ENCODE measurements at places on chromosomes 5 and 9. TPM values are rescaled to one million over a fixed set of nuclear protein-coding genes. Genes with fewer than 3 reads are reported as not detected.

Gene ZBED3
- total RNA-seq = 3.5 TPM

Gene HAUS6
- total RNA-seq = 15.3 TPM

GRCh38 chr5:42951293-42951840, 88.8 kb downstream of the ANXA2R start:
- peak overlapping the region; percentile 98 for H3K27ac ChIP-seq
- H3K4me3 ChIP-seq = peak overlapping the region; percentile 94
- peaks cover 33% of the 10 kb centered on the region for H3K4me1 ChIP-seq
- DNase-seq = peak; percentile 62

- H3K27me3 ChIP-seq = peaks cover 2% of the 10 kb centered on the region
- DNase-seq = no peak
- H3K4me3 ChIP-seq = no peak overlapping the region
- H3K4me1 ChIP-seq = peaks cover 35% of the 10 kb centered on the region
These were observed 10.6 kb upstream of the HMHB1 start for GRCh38 chr5:143801252-143801939.

GRCh38 chr5:36442352-36442751, 140.7 kb upstream of the RANBP3L start:
- H3K27ac ChIP-seq = no peak overlapping the region
- no peak overlapping the region for H3K4me3 ChIP-seq
- H3K27me3 ChIP-seq = peaks cover 3% of the 10 kb centered on the region
- no peaks in the 10 kb centered on the region for H3K4me1 ChIP-seq
- DNase-seq = no peak
- H3K36me3 ChIP-seq = no peaks in the 10 kb centered on the region

Gene MLANA
- not detected for total RNA-seq

Gene G3BP1
- total RNA-seq = 227 TPM

DNA sequence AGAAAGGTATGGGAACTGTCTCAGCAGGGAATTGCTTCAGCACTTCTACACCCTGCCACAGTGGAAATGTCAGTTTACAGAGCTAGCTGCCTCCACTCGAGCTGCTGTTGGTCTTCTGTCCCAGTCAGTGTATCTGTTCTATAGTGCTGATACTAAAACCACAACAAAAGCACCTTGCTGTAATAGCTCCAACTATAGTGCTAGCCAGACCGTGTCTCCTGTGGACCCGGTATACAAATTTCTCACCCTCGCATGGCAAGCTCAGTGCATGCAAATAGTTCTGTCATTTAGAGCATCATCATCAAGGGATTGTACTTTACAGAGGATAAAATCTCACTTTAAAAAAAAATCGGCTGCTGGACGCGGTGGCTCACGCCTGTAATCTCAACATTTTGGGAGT, 51.5 kb upstream of the IQGAP2 start:
- H3K4me3 ChIP-seq = peak overlapping the region; percentile 35
- H3K27me3 ChIP-seq = peaks cover 3% of the 10 kb centered on the region
- peaks cover 24% of the 10 kb centered on the region for H3K4me1 ChIP-seq
- H3K36me3 ChIP-seq = no peaks in the 10 kb centered on the region
- H3K27ac ChIP-seq = peak overlapping the region; percentile 66
- DNase-seq = peak; percentile 16

Gene ZNF618
- 0.67 TPM for total RNA-seq

- peaks cover 59% of the 10 kb centered on the region for H3K4me1 ChIP-seq
- H3K36me3 ChIP-seq = peaks cover 41% of the 10 kb centered on the region
- no peak overlapping the region for H3K4me3 ChIP-seq
- no peaks in the 10 kb centered on the region for H3K27me3 ChIP-seq
- no peak overlapping the region for H3K27ac ChIP-seq
These were observed 83.8 kb downstream of the SEMA4D start for GRCh38 chr9:89413963-89414638.

GRCh38 chr5:39315995-39316394, 48.3 kb downstream of the C9 start:
- H3K27me3 ChIP-seq = peaks cover 13% of the 10 kb centered on the region
- no peaks in the 10 kb centered on the region for H3K36me3 ChIP-seq
- no peak overlapping the region for H3K4me3 ChIP-seq
- DNase-seq = no peak
- H3K4me1 ChIP-seq = no peaks in the 10 kb centered on the region
- no peak overlapping the region for H3K27ac ChIP-seq

GRCh38 chr5:97529354-97529985, 346.4 kb upstream of the RIOK2 start:
- H3K27me3 ChIP-seq = no peaks in the 10 kb centered on the region
- H3K36me3 ChIP-seq = no peaks in the 10 kb centered on the region
- no peaks in the 10 kb centered on the region for H3K4me1 ChIP-seq
- DNase-seq = no peak

DNA sequence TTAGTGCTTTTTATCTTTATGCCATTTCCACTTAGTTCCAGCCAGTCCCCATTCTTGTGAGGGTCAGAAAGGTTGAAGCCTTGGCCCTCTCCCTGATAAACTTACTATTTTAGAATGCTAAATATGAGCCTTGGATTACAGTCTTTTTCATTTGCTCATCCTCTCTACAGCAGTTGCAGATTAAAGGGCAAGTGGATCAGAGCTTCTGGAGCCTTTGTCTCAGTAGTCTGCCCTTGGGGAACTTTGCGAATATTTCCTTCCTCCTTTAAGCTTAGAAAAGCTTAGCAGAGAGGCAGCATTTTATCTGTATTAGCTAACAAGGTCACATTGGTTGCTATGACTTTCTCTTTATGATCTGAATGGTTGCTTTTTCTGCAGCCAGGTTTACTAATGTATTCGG, 11.5 kb downstream of the FSD1L start:
- peaks cover 11% of the 10 kb centered on the region for H3K36me3 ChIP-seq
- DNase-seq = no peak
- H3K4me3 ChIP-seq = no peak overlapping the region
- H3K27ac ChIP-seq = no peak overlapping the region
- no peaks in the 10 kb centered on the region for H3K27me3 ChIP-seq

- no peaks in the 10 kb centered on the region for H3K4me1 ChIP-seq
- H3K27me3 ChIP-seq = no peaks in the 10 kb centered on the region
- H3K4me3 ChIP-seq = no peak overlapping the region
- DNase-seq = no peak
- no peak overlapping the region for H3K27ac ChIP-seq
These were observed 254.4 kb downstream of the NDUFS4 start for GRCh38 chr5:53814819-53815218.

GRCh38 chr9:128218172-128218517, 15.0 kb downstream of the DNM1 start:
- H3K36me3 ChIP-seq = no peaks in the 10 kb centered on the region
- peak overlapping the region; percentile 81 for H3K4me3 ChIP-seq
- H3K27me3 ChIP-seq = peaks cover 5% of the 10 kb centered on the region
- DNase-seq = no peak
- H3K27ac ChIP-seq = no peak overlapping the region

DNA sequence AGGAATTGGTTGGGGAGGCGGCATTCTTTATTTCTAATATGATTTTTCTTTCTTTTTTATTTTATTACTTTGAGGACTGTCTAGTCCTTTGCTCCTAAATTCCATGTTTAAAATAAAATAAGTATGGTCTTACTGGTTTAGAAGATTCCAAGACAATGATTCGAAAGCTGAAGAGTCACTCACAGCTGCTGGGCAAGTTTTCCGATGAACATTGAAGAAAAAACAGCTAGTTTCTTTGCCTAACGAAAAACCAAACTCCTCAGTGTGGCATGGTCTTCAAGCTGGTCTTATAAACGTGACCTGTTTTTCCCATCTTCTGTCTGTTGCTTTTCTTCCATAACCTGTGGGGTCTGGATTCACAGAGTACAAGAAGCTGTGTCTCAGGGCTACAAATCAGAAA, 25.1 kb downstream of the ZNF474 start:
- H3K36me3 ChIP-seq = no peaks in the 10 kb centered on the region
- DNase-seq = no peak
- H3K27ac ChIP-seq = no peak overlapping the region
- H3K4me1 ChIP-seq = no peaks in the 10 kb centered on the region

DNA sequence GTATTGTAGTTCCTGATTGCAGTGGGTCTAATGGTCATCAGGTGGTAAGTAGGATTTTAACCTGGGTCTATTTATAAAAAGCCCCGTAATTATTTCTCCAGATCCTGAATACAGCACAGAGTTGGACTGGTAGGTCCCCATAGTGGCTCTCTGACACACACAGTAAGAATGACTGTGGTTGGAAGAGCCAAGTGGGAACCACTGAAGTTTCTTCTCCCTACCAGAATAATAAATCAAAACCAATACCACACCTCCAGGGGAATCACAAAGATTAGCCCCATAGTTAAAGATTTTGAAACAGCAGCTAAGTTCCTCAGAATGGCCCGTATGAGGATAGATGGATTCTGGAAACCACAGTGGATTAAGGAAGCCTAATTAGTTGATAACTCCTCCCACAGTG, 68.4 kb upstream of the ZFR start:
- peaks cover 6% of the 10 kb centered on the region for H3K27me3 ChIP-seq
- H3K4me3 ChIP-seq = no peak overlapping the region
- no peak for DNase-seq

Gene ANKRD31
- total RNA-seq = 0.13 TPM

DNA sequence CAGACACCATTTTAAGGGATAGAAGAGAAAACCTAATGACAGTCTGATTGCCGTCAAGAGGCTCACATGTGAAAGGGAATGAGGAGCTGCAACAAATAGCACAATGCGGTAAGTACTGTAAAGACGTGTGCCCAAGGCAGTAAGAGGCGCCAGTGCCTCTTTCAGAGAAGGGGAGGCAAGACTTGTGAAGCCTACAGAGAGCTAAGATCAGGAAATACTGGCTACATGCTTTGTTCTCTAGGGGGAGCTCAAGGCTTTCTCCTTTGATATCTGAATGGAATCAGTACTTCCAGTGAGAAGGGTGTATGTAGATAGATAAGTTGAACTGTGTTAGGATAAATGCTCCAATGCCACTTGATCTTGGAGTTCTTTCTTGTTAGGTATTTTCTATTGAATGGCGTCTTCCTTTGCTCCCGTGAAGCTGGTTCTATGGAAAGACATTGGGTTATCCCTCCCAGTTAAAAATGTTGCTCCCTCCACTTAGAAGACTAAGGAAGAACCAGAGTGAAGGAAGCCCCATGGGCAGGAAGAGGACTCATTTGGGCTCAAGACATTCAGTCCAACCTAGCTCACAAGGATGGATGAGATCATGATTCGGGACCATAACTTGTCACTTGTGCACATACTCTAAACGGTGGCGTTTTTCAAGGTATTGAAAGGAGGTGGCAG, 23.5 kb upstream of the ALDOB start:
- H3K4me1 ChIP-seq = no peaks in the 10 kb centered on the region
- H3K27me3 ChIP-seq = peaks cover 11% of the 10 kb centered on the region
- H3K27ac ChIP-seq = no peak overlapping the region
- H3K36me3 ChIP-seq = no peaks in the 10 kb centered on the region
- H3K4me3 ChIP-seq = no peak overlapping the region

DNA sequence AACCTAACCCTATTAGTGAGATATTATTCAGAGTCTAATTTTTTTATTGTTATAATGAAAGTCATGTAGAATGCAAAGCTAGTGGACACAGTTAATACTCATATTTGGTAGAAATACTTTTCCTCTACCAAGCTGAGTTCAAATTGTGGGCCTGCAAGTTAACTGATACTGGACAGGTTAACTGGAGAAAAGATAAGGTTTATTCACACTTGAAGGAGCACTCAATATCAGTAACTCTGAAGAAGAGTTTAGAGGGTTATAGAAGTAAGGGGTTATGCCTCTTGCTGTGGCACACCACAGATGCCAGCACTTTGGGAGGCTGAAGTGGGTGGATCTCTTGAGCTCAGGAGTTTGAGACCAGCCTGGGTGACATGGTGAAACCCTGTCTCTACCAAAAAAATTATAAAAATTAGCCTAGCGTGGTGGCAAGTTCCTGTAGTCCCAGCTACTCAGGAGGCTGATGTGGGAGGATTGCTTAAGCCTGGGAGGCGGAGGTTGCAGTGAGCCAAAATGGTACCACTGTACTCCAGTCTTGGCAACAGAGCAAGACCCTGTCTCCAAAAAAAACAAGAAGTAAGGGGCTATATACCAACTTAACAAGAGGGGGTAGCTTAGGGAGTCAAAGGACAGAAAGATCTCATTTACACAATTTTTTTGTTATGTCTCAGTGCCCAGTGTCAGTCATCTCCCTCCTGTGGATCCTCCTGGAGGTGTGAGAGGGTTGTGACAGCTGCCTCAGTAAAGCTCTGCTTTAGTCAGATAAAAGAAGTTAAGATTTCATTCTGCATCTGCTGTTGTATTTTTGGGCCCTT, 121.2 kb upstream of the GRHPR start:
- peaks cover 42% of the 10 kb centered on the region for H3K36me3 ChIP-seq
- peaks cover 91% of the 10 kb centered on the region for H3K4me1 ChIP-seq
- DNase-seq = no peak
- H3K27me3 ChIP-seq = no peaks in the 10 kb centered on the region
- H3K4me3 ChIP-seq = peak overlapping the region; percentile 73
- peak overlapping the region; percentile 96 for H3K27ac ChIP-seq

Gene OTP
- not detected for total RNA-seq

DNA sequence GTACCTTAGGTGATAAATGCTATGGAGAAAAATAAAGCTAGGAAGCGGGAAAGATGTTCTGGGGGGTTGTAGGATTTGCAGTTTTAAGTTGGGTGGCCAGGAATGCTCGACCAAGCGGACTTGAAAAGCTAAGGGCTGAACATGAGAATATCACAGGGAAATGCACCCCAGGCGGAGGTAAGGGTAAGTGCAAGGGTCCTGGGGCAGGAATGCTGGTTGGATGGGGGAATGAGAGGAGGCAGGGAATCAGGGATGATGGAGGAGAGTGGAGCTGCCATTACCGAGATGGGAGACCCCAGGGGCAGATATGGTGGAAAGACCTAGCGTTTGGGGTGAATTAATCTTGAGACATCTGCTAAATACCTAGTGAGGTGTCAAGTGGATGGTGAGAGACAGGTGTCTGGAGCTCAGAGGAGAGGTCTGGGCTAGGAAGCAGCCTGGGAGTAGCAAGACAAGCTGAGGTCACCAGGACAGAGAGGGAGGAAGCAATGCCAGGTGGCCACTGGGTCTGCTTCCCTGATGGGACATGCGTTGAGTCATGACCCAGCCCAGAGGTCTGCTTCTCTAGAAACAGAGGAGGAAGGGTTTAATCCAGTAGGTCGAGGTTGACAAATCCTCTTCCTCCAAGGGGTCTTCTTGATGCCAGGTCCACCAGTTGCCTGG, 77.7 kb upstream of the ASS1 start:
- H3K4me1 ChIP-seq = peaks cover 6% of the 10 kb centered on the region
- DNase-seq = no peak
- no peak overlapping the region for H3K4me3 ChIP-seq
- H3K36me3 ChIP-seq = no peaks in the 10 kb centered on the region
- H3K27me3 ChIP-seq = peaks cover 12% of the 10 kb centered on the region

- peak; percentile 30 for DNase-seq
- no peak overlapping the region for H3K4me3 ChIP-seq
- H3K4me1 ChIP-seq = peaks cover 59% of the 10 kb centered on the region
- H3K36me3 ChIP-seq = no peaks in the 10 kb centered on the region
These were observed 81.4 kb upstream of the ANKRD55 start for GRCh38 chr5:56314529-56314928.

Gene NDFIP1
- total RNA-seq = 24.2 TPM

GRCh38 chr5:57448287-57448686, 34.3 kb downstream of the ACTBL2 start:
- no peak overlapping the region for H3K4me3 ChIP-seq
- no peak for DNase-seq
- H3K27ac ChIP-seq = no peak overlapping the region
- no peaks in the 10 kb centered on the region for H3K36me3 ChIP-seq
- H3K4me1 ChIP-seq = no peaks in the 10 kb centered on the region

Gene ADRB2
- 3.2 TPM for total RNA-seq

GRCh38 chr5:29077451-29077850, 2039.1 kb upstream of the CDH9 start:
- H3K4me1 ChIP-seq = no peaks in the 10 kb centered on the region
- no peak for DNase-seq
- no peak overlapping the region for H3K4me3 ChIP-seq

- no peak overlapping the region for H3K4me3 ChIP-seq
- no peak overlapping the region for H3K27ac ChIP-seq
- no peak for DNase-seq
- no peaks in the 10 kb centered on the region for H3K27me3 ChIP-seq
These were observed 268.7 kb upstream of the PAPPA start for GRCh38 chr9:115884846-115885245.

Gene SLC6A3
- 1.4 TPM for total RNA-seq
